ENCODE measurements at places on chromosomes 7 and 10.

DNA sequence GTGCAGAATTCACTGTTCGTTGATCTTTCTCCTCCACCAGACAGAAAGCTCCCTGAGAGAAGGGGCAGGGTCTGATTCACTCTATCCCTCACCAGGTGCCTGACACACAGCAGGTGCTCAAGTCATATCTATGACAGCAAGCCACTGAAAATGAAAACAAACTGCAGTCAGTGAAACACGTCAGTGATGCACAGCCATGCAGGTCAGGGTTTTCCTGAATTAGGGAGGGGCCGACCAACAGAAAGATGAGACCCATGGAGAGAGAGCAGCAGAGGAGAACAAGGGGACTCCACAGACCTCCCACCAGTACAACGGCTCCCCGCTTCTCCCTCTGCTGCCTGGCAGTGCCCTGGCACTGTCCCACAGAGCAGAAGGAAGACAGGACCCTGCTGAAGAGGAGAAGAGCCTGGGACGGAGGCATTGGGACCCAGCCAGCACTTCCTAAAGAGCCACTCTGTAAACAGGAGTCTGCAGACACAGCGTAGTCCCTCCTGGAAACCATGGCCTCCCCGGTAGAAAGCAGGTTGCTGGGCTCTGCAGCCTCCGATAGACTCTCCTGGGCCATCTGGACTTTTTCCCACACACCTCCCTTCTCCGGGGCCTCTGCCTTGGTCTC, 50.3 kb downstream of the FAM53B start:
- peak; percentile 31 for DNase-seq

DNA sequence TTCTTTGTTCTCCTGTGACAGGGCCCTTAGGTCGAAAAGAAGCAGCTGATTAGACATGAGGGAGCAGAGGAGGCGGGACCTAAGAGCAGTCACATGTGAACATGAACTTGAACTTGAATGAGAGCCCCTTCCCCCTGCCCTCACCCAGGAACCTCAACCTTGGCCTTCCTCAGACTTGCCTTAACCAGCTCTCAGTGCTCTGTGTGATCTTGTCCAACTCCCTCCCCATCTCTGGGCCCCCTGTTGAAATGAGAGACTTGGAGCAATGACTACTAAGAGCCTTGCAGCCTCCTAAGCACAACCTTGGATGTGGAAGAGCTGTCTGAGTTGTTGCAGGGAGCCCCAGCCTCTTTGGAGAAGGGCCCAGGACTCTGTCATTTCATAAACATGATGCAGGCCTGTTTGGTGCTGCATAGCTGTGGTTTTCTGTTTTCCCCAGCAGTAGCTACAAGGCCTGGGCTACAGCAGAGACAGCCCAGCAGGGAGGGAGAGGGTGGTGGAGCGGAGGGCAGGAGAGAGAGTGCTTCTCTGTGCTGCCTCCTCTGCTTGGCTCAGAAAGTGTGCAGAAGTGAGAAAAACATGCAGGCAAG, 123.9 kb upstream of the ZMIZ1 start:
- DNase-seq, result peak; percentile 88

- no peak for DNase-seq
Measured at GRCh38 chr10:58016614-58017013, 251.1 kb downstream of the IPMK start.

- DNase-seq, result no peak
Measured at GRCh38 chr7:108717781-108718180, 148.1 kb downstream of the DNAJB9 start.

GRCh38 chr7:139773371-139773770, 4.4 kb downstream of the HIPK2 start:
- no peak for DNase-seq

DNA sequence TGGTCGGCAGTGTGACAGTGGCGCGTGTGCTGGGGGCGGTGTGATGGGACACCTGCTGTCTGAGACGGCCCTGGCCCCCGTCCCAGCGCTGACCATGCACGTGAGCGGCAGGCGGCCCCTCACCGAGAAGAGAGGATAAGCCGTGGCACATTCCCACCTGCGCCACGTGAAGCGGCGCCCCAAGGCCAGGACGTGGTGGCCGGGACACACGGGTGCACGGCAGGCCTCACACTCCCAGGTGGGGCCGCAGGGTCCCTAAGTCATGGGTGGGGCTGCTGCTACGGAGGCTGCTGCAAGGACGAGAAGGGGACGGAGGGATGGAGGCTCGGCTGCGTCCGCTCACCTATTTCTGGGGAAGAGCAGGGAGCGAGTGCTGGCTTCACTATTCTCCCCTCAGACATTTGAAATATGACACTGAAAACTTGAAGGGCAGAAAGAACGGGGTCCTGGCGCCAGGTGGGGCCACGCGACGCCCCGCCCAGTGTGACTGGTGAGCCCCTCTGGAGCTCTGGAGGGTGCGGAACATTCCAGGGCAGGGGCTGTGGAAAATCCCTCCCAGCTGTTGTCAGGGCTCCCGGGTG, 7.5 kb downstream of the CYP2W1 start:
- DNase-seq, result no peak

DNA sequence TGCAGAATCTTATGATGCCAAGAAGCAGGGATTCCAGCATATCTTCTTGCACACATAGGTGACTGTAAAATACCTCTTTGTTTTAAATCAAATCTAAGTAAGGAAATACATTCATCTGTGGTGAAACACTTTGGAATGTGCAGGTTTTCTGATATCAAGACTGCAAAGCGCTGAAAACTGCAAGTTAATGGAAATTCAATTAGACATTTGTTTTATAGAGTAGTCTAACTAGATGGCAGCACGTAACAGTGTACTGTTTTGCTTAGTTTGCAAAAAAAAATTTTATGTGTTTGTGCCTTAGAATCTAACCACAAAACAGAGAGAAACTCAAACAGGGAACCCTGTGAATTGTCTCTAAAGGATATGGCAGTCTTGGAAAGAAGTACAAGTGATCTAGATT, 259.2 kb downstream of the HDAC9 start:
- DNase-seq, result no peak

GRCh38 chr10:127962205-127962604, 55.3 kb downstream of the PTPRE start:
- no peak for DNase-seq

DNA sequence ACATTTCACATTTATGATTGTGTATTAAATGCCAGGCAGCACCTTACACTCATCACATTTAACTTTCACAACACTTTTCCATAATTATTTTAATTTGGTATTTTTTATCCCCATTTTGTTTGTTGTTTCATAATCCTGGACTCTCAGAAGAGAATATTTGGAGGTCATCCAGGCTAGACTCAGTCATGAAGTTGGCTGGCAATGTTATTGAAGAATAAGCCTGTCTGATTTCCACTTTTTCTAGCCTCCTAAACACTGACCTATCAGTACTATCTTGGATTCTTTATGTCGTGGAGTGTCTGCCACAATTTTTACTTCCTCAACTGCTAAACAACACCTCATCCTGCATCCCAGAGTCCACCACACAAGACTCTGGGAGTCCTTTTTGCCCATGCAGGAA, 372.3 kb upstream of the NRP1 start:
- no peak for DNase-seq

DNA sequence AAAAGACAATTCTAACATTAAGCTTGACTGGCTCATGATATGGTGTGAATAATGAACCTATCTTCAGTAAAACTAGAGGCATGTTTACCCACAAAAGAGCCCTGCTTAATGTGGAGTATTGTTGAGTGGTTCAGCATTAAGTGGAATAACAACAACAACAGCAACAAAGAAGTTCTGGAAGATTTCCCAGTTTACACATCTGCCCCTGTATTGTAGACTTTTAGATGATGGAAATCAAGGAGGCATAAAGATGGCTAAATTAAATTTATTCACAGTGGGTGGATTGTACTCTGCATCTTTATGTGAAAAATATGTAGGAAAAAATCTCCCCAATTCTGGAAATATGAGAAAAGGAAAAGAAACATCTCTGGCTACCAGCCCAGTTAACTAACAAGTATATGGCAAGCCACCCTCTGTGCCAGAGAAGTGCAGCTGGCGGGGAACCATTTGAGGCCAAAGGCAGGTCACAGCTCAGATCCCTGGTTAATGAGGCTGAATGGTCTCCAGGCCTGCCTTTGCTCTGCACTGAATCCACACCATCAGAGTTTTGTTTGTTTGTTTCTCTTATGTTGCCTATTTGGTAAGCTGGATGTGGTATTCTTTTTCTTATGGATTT, 186.0 kb downstream of the SEMA3D start:
- peak; percentile 42 for DNase-seq

DNA sequence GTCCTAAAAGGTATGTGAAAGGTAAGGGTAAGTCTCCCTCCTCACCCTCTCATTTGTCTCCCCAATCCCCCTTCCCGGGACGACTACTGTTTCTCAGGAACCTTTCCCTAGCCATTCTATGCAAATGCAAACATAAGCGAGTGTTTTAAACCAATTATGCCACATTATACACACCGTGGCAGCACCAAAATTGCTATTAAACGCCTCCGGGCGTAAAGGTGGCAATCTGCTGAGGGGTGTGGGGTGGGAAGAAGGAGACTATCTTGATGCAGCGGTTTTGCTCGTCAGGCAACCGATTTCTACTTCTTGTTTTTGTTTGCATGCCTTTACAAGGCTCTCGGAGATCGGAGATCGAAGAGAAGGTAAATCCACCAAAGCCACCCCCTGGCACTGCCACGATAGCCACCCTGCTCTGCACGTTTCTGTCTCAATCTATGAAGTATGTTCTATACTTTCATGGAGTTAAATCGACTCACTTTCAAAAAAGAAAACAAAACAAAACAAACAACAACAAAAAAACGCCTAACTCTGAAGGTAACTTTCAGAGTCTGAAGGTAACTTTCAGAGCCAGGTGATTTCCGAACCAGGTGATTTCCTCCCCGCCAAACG, 46.0 kb upstream of the CDK1 start:
- DNase-seq, result no peak

DNA sequence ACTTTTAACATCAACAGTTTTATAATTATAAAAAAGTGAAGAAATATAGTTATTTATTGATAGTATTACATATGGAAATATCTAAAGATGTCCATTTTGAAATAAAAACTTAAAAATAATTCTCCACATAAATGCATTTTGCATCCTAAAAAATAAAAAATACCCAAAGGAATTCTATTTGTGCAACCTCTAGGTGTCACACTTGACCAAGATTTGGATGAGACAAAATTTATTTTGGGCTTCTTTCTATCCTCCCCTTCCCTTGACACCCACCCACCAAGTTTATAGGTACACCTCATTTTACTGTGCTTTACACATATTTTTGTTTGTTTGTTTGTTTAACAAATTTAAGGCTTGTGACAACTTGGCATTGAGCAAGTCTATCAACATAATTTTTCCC, 3.3 kb upstream of the THSD7A start:
- DNase-seq, result no peak

Measured in brain pericyte (primary cell).